ENCODE measurements at places on chromosomes 1 and 21.
A peak's percentile ranks its signal among the peaks of the same experiment; 100 is the strongest.

GRCh38 chr21:44365251-44365966 is 12.0 kb downstream of the TRPM2 start:
- DNase-seq: no peak

DNA sequence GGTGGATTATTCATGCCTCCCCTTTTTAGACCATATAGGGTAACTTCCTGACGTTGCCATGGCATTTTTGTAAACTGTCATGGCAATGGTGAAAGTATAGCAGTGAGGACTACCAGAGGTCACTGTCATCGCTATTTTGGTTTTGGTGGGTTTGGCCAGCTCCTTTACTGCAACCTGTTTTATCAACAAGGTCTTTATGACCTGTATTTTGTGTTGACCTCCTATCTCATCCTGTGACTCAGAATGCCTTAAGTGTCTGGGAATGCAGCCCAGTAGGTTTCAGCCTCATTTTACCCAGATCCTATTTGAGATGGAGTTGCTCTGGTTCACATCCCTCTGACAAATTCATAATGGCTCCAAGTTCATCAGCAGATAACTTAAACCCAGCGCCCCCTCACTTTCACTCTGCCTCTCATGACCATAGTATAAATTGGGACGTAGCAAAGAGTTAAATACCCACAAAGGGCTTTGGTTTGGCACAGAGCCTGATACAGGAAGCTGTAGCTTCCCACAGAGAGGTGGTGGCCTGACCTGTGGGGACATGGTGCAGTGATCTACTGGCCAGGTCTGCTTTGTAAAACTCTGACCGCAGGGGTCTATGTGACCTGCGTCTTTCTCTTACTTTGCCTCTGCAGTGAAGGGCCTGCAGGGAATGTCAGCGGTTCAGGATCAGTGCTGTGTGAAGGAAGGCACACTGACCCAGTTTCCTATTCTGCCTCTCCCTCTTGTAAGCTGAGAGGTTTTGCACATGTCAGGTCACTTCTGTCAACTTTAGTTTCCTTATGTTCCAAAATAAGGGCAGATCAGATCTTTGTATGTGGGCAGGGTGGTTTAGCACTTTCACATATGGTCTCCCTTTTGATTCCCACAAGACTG is 78.1 kb upstream of the ZNF644 start:
- DNase-seq: no peak

DNA sequence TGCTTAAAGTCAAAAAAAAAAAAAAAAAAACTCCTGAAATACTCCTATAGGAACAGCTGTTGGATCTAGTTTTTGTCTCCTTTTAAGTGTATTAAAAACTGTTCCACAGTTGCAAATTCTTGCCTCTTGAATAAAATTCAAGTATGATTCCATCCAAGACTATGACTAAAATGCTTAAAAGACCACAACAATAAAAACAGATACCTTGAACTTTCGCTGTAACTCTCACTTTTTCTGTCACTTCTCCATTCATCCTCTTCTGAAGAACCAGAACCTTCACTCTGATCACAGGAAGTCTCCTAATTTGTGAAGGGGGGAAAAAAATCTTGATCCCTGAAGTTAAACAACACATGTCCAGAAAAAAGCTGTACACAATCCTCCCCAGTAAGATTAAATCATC is 55.0 kb upstream of the PSMG1 start:
- DNase-seq: no peak

- no peak for DNase-seq
These were observed 152.0 kb upstream of the GRIK3 start for GRCh38 chr1:37186246-37186756.

DNA sequence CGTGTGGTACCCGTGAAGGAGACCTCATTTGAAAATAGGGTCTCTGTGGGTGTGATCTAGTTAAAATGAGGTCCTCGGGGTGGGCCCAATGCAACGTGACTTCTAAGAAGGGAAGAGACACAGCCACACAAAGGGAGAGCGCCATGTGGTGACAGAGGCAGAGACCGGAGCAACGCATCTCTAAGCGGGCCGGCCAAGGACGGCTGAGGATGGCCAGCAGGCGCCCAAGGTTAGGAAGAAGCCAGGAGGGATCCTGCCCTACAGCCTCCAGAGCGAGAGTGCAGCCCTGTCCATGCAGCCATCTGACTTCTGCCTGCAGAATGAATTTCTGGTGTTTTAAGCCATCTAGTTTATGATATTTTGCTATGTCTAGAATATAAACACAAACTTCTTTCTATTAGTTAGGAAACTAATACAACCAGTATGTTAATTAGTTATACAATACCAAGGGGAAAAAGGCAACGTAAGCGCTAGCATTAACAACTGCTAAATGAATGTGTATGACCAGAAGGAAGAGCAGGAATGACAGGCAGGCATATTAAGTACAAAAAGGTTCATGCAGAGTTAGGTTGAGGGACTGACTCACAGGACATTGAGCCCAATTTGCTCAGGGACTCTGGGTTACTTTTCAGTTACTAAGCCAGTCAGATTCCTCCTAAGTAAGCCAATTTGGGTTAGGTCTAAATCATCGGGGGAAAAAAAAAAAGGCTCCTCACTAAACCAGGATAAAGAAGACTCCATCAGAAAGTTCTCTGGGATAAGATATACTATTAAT is 4.1 kb downstream of the CEP104 start:
- no peak for DNase-seq

DNA sequence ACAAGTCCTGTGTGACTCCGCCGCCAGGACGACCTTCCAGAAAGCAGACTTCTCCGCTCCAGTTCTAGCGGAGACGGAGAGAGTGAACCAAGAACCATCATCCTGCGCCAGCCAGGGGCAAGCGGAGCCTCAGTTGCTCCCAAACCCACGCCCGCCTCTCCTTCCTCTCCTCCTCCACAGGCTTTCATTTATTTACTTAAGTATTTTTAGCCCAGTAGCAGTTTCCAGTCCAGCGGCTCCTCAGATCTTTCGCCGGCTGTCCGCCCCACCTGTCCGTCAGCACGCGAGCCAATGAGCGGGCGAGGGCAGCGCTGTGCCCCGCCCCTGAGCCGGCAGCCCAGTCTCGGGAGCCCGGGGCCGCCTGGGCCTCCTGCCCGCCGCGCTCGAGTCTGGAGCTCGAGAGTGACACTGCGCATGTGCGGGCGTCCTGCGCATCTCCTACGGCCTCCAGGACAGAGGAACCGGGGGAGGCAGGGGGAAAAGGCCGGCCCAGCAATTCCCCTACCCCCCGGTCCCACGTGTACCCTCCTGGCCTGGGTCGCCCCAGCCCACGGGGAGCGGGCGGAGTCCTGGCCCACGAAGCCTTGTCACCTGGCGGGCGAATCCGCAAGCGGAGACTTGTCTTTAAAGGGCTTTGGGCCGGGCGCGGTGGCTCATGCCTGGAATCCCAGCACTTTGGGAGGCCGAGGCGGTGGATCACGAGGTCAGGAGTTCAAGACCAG is at the start of gene FALEC:
Gene FALEC, plus strand, starts transcription at position 425 of the 722 bp plus-strand sequence.
- peak; percentile 93 for DNase-seq

GRCh38 chr1:160090760-160091159 is 7.7 kb downstream of the IGSF8 start:
- DNase-seq: no peak

DNA sequence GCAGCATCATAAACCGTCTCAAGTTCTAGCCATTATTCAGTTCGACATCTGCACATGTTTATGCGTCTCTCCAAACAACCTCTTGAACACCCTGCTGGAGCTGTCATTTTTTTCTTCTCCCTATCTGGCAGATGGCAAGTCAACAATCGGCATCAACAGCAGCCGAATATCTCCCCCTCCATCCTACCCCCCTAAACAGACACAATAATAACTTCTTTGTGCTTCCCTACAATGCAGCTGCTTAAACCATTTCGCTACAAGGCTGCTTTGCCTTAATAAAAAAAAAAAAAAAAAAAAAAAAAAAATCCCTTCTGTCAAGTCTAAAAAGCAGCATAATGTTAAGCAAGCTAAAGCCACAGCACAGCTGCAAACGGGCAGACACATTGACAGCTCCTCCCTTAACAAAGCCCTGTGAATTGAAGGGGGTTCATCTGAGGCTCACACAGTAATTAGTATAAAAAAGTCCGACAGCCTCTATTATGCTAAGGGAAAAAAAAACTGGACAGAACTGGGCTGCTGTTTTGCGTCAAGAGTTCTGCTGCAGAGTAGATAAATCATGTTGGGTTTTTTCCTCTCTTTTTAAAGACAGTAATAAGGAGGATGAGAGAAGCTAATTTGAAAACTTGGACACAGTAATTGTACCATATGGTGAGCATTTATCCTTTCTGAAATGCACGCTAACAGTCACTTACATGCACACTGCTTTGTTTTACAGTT is 136.4 kb downstream of the AKT3 start:
- DNase-seq: no peak

DNA sequence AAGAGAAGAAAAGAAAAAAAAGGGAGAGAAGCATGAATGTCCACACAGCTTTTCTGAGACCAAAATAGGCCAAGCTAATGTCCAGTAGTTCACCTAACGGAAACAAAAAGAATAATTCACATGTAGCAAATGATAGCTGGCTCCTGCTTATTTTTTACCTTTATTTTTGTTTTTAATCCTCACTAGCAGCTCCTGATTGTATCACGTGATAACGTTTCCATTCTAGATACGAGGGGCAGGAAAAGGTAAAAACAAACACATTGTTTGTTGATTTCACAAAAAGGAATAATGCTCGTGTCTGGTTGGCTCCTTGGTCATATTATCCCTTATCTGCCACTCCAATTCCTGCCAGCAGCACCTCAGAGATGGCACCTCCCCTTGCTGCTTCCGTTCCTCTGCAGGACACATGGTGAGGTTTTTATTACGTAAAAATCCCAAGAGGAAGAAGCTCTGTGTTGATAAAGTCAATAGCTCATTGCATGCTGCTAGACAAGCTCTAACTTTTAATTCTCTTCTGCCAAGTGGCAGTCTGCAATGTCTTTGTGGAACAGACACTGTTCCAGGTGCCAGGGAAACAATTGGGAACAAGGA is 201.7 kb downstream of the CRB1 start:
- no peak for DNase-seq

GRCh38 chr1:204530932-204531331 is 14.7 kb downstream of the MDM4 start:
- no peak for DNase-seq

- peak; percentile 47 for DNase-seq
These were observed 498.2 kb downstream of the PLPP3 start for GRCh38 chr1:56081173-56081572.

DNA sequence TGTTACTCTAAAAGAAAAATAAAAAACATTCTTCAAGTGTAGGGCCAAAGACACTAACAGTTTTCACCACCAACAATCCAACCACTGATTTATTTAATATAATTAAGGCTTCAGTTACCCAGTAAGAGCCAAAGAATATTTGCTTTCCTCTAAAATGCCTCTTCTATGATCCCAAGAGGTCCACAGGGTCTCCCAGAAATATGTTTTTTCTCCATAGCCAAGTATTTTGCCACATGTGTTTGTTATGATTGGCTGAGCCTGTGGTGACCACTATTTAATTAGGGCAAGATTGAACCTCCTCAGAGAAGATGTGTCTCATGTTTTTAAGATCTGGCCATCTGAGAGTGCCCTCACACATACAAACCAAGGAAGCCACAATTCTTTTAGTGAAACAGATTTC is 135.9 kb downstream of the TPR start:
- DNase-seq: no peak

DNA sequence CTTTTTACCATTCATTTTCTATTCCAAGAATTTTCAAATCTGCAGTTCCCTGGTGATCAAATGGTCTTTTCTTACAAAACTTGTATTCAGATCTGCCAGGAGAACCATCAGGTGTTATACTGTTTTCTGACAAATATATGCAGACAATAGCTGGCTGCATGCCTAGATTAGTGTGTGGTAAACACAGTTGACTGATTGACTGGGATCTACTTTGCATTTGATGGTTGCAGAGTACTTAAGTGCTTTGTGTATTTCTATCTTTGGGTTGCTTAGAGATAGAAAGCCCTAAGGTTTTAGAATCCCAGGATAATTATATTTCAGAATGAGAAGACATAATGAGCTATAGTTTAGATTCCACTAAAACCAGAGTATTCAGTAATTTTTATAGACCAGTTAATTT is 102.0 kb upstream of the CHODL start:
- DNase-seq: no peak

GRCh38 chr1:116628448-116628847 is 39.1 kb downstream of the IGSF3 start:
- DNase-seq: no peak

DNA sequence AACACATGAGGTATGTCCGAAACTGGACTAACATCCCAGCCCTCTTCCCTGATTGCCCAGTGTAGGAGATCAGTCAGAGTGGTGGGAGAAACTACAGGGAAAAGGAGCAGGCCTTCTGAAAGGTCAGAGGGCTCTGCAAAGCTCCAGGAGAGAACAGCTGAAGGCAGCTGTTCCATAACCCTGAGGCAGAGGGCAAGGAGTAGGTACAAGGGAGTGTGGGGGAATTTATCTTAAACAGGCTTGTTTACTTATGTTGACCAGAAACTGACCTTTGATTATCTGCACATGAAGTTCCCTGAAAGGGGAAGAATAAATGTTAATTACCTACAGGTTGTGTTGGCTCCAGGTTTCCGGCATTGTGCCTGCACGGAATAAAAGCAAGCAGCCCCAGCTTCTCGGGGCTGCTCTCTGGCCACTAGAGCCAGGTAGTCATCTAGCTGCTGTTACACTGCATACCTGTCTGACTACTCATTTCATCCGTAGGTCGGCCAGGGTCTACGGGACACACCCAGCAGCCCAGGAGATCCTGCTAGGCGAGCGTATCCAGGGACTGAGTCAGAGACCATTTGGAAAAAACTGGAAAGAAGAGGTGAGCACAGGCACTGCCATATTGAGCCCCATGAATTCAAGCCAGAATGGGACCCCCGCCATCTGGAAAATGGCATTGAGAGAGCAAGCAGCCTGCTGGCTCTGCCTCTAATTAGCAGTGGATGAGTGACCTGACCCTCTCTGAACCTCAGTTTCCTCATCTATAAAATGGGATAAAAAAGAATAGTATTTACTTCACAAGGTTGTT is 14.9 kb upstream of the PAQR7 start:
- DNase-seq: no peak

GRCh38 chr1:115412286-115412685 is 74.2 kb upstream of the NGF start:
- DNase-seq: no peak

DNA sequence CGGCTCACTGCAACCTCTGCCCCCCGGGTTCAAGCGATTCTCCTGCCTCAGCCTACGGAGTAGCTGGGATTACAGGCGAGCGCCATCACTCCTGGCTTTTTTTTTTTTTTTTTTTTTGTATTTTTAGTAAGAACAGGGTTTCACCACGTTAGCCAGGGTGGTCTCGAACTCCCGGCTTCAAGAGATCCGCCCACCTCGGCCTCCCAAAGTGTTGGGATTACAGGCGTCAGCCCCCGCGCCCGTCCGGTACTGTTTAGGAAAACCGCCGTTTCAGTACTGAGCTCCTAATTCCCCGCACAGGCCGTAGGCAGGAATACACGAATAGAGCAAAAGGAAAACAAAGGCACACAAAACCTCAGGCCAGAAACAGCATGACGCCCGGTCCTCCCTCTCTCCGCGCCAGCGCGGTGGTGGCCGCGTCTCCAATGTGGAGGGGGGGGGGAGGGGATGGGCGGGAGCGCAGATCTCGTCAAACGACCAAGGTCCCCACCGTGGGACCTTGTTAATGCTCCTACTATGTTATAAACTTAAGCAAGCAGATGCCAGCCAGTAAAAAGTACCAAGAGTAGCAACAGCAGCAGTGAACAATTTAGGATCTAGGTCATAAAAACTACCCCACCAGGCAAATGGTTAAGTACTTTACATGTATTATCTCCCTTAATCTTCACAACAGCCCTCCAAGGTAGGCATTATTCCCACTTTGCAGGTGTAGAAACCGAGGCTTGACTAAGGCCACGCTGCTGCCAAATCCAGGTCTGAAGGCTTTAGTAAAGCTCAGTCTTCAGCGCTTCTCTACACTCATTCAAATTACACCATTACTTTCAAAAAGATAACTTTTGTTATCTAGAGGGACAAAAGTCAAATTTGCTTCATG is 648 bp upstream of the ADAR start:
- peak; percentile 35 for DNase-seq
